ENCODE measurements at places on chromosomes 12 and 14.

DNA sequence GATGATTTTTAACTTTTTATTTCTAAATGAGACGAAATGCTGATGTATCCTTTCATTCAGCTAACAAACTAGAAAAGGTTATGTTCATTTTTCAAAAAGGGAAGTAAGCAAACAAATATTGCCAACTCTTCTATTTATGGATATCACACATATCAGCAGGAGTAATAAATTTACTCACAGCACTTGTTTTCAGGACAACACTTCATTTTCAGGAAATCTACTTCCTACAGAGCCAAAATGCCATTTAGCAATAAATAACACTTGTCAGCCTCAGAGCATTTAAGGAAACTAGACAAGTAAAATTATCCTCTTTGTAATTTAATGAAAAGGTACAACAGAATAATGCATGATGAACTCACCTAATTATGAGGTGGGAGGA lies 139.6 kb downstream of the HMGA2 start:
- no peak for DNase-seq

DNA sequence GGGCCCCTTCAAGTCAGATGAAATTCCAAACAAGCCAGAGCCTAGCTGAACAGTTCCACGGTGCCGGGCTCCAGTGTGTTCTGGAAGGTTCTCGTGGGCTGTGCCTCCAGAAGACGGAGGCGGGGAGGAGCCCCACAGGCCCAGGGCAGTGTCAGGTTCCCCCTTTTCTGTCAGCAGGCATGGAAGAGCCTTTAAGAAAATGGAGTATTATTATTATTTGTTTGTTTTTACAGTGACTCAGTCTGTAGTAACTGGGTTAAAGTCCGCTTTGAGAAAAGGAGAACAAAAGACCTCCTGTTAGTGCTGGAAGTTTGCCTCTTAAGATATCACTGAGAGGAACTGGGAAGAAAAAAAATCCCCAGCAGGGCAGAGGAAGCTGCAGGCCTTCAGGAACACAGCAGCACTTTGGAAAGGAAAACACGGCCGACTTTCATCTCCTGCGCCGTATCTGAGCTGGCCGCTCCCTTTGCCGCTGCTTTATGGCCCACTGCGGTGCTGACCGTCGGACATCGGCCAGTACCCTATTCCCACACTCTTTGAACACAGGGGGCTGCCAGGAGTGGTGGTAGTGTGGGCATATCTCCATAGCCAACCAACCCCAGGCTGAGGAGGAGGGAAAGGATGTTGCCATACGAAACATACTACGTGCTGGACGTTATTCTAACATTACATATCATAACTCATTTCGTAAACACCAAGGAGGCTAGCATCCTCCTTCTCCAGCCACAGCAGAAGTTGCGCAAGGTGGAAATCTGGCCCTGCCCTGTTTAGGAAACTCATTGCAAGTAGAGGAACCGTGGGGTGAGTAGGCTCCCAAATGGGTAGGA lies 194.0 kb downstream of the ZFP36L1 start:
- no peak for DNase-seq

DNA sequence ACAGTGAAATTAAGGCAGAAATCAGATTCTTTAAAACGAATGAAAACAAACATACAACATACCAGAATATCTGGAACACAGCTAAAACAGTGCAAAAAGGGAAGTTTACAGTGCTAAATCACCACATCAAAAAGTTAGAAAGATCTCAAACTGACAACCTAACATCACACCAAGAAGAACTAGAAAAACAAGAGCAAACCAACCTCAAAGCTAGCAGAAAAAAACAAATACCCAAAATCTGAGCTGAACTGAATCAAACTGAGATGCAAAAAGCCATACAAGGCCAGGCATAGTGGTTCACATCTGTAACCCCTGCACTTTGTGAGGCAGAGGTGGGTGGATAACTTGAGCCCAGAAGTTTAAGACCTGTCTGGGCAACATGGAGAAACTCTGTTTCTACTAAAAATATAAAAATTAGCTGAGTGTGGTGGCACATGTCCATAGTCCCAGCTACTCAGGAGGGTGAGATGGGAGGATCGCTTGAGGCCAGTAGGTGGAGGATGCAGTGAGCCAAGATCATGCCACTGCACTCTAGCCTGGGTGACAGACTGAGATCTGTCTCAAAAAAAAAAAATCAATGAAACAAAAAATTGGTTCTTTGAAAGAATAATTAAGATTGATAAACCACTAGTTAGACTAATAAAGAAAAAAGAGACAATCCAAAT lies 33.2 kb upstream of the LDHB start:
- no peak for DNase-seq

- no peak for DNase-seq
Measured at GRCh38 chr12:122206976-122207375, 3.5 kb downstream of the B3GNT4 start.

DNA sequence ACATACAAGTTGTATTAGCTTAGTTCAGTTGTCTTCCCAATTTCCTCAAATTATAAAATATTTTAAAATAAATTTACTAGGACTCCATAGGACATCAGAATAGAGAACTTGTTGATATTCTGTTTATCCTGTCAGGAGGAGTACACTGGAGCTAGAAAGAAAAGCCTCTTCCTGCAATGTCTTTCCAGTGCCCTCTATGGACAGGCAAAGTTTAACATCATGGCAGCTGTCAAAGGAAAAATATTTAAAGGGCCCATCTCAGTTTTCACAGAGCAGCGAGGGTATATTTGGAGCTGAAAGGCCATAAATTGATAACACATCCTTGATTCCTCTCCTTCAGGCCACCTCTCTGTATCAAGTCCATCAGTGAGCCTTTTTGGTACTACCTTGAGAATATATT lies 19.0 kb downstream of the DIP2B start:
- no peak for DNase-seq

GRCh38 chr12:62760779-62761178 lies 174.2 kb downstream of the PPM1H start:
- DNase-seq: no peak

GRCh38 chr14:23929822-23930294 lies 23.7 kb upstream of the DHRS4 start:
- DNase-seq: peak; percentile 85

DNA sequence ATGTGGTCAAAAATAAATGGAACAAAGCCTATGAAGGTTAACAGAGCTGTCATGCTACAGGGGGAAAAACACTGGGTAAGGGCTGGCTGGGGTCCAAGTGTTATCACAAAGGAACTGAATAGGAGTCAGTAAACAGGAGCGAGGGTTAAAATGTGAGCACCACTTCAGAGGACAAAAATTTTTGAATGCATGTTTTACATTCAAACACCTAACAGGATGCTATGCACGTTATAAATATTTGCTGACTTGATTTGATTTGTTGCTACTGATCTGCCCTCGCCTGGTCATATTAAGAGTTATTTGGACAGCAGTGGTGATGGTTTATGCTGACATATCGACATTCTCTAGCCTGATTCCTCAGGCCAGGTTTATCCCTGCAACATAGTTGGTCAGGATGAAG lies 7.4 kb upstream of the KTN1 start:
- no peak for DNase-seq

- no peak for DNase-seq
Measured at GRCh38 chr12:62934239-62934798, 631 bp downstream of the PPM1H start.

GRCh38 chr14:24705840-24706239 lies 71.8 kb upstream of the GZMB start:
- no peak for DNase-seq

DNA sequence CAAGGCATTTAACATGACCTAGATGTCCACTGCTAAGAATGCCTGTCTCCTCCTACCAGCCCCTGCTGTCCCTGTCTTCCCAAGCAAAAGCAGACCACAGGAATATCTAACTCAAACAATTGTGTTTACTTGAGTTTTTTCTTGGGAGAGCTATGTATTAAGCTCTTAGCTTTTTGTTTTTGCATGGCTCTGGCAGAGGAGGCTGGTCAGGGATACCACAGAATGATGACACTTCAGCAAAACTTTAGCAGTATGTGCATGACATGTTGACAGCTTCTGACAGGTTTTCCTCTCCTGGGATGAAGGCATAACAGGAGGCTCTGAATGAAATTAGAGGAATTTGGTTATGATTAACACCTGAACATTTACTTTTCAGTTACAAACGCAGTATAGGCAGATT lies 6.9 kb downstream of the TMBIM6 start:
- no peak for DNase-seq

- no peak for DNase-seq
Measured at GRCh38 chr12:63325757-63326156, 174.8 kb upstream of the AVPR1A start.

DNA sequence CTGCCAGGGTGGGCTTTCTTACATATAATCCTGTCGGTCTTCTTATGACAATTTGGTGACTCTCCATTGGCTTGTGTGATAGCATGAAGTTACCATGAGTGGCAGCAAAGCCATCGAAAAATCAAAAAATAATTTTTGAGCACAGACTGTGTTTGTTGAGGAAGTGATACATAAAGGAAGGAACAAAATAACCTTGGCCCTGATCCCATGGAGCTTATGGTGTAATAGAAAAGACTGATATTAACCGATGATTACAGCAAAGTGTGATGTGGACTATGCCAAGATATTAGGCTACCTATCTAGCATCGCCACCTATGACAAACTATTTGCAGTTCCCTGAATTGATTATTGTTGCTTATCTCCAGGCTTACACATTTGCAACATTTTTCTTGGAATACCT lies 383.2 kb downstream of the AEBP2 start:
- no peak for DNase-seq

- no peak for DNase-seq
Measured at GRCh38 chr14:96260341-96260821, 4.4 kb downstream of the BDKRB1 start.

DNA sequence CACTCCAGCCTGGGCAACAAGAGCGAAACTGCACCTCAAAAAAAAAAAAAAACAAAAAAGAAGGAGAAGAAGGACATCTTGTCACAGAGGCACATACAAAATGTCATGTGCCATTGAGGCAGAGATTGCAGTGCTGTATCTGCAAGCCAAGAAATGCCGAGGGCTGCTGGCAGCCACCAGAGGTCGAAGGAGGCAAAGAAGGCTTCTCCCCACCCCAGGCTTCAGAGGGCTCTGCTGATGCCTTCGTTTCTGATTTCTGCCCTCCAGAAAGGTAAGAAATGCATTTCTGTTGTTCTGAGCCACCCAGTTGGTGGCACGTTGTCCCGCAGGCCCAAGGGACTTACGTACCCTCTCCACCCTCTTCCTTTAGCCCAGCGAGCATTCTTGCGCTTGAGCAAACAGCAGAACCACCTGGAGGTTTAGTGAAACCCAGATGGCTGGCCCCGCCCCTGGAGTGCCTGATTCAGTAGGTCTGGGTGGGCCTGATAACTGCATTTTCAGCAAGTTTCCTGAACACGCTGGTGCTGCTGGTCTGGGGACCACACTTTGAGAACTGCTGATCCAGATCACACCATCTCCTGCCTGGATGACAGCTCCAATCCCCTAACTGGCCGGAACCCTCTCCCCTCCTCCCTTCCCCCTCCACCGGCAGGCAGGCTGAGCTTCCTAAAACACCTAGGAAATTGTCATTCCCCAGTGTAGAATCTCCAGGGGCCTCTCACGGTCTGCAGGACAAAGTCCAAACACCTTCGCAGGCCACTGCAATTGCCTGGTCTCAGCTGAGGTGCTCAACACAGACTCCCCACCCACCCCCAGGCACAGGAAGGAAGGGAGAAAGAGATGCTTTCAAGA lies 21.1 kb upstream of the SCARB1 start:
- no peak for DNase-seq

DNA sequence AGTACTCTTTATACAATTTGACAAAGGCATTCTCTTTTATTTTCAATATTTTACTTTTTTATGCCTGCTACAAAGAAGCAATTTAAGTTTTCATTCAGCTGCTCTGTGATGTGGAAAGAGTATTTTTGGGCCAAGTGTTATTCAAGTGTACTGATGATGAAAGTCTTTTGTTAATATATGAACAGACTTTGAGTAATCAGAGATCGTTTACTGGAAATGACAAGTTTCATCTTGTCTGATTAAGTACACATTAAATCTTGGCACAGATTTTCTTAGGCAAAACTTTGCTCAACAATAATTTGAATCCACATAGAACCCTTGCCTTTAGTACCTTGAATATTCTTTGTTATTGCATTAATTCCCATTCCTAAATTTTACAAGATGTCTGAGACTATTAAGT lies 13.3 kb upstream of the PZP start:
- no peak for DNase-seq

DNA sequence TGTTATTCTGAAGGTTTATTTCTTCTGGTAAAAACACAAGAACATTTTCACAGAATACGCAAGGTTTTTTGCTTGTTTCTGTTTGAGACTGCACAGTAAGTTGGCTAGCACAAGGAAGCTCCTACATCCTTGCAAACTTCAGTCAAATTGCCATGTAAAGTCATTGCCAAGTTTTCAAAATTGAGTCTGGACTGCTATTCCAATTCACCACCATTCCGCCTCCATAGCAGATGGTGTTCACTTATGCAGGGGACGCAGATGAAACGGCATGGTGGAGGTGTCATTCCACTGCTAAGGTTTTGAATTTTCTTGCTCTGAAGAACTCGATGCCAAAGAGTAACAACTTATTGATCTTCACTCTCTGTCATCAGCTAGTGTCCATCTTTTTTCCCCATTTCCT lies 303.9 kb upstream of the SYT1 start:
- no peak for DNase-seq

DNA sequence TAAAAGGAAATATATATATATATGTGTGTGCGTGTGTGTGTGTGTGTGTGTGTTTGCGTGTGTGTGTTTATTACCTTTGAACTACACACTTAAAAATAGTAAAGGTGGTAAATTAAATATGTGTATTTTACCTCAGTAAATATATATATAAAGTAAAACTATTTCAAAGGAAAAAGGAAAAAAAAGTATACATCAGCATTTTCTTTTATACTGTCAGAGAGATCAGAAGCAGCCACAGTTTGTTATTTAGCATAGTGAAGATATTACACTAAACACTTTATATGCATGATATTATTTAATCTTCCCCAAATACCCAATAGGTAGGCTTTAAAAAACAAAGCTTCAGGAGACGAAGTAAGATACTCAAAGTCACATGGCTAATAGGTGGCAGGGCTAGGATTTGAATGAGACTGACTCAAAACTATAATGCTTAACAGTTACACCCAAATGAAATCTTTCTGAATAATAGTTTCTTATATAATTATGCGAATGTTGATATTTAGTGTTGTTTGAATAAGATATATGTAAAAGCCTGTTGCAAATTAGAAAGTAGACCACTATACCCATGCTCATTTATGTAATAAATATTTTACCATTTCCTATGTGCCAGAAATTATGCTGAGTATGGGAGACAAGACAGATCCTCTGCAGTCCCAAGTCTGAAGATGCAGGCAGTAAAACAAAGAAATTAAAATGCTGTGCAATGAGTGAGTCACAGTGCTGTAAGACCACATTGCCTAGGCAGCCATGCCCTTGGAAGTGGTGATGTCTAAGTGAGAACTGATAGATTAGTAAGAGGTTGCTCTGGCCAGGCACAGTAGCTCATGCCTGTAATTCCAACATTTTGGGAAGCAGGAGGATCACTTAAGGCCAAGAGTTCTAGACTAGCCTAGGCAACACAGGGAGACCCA lies 66.1 kb downstream of the PDZRN4 start:
- DNase-seq: no peak

- no peak for DNase-seq
Measured at GRCh38 chr12:101044512-101045059, 165.5 kb downstream of the SLC5A8 start.
